T-helper 2 cell (primary cell): ENCODE measurements at places on chromosomes 2 and 18.

DNA sequence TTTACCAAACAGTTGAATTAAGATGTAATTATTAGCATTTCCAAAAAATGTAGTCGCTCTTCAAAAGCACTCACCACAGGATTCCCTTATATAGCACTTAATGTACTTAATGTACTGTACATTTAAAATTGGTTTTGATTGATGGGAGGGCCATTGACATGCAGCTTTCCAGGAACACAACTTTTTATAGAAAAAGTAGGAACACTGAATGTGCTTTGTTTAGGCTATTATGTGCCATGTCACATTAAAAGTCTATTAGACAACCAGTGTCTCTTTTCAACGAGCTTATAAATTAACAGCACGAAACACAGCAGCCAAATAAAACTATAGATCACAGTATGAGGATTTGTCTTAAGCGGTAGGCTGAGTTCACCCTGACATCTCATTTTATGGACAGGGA lies 301.1 kb downstream of the PRKCE start:
- no peak for DNase-seq

DNA sequence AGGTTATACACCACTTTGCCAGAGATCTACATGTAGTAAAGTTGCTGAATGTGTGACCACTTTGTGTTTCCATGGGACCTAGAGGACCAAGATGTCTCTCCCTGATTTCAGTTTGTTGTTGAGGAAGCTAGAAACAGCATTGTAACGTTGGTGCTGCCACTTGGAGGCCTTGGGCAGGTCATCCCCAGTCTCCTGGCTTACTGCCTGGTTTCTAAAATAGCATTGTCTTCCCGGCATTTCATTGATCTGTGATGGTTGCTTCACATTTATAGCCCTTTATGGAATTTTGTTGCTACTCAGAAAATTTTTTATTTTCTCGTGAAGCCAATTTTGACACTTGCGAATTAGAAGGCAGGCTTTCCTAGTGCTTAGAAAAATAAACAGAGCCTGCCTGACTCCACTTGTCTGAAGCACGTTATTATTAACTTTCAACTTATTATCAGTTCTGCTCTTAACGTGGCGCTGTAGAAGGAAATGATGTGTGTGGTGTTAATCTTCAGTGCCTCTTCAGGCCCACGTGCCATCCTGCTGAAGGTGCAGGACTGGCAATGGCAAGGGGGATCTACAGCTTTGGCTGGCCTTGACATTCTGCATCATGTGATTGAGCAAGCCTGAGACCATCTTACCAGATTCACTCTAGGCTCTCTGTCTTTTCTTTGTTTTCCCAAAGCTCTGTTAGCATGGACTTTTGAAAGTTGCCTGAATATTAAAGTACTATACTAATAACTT lies 59.9 kb downstream of the INPP4A start:
- no peak for DNase-seq

DNA sequence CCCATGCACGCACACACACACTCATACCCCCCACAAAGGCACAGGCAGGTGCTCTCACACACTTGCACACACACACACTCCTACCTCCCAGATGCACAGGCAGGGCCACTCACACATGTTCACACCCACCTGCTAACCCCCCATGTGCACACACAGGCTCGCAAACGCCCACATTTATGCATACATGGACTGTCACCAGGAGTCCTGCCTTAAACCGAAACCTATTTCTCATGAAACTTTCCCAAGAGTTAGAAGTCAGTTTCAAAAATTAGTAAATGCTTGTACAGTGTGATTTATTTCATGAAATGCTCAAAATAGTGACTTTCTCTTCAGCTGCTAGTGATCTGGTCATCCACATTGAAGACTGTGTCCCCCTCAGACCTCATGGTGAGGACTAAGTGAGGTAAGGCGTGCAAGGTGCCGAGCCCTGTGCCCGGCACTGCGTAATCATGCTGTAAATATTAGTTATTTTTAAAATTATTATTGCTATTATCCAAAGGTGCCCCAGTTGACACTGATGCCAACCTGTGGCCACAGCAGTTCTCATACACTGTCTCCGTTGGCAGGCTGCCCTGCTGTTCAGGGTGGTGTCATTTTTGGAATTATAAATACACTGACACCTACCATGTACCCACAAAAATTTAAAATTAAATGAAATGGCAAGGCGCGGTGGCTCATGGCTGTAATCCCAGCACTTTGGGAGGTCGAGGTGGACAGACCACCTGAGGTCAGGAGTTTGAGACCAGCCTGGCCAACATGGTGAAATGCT lies 12.4 kb downstream of the CNNM4 start:
- DNase-seq: no peak

DNA sequence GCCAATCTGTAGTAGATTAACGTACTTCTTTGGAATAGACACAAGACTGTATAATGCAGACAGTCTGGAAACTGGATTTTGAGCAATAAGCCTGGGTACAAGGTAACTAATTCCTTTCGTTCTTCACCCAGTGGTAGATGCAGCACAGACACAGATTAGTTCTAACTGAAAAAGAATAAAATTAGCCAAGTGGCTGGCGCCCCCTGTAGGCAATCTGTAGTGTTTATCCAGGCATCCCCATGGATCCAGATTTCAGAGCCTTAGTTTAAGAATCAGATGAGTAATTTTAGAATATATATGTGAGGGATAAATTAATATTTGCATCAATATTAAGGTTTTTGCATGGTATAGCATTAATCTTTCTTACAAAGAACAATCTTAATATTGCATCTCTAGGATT lies 563.9 kb downstream of the DCC start:
- DNase-seq: no peak

DNA sequence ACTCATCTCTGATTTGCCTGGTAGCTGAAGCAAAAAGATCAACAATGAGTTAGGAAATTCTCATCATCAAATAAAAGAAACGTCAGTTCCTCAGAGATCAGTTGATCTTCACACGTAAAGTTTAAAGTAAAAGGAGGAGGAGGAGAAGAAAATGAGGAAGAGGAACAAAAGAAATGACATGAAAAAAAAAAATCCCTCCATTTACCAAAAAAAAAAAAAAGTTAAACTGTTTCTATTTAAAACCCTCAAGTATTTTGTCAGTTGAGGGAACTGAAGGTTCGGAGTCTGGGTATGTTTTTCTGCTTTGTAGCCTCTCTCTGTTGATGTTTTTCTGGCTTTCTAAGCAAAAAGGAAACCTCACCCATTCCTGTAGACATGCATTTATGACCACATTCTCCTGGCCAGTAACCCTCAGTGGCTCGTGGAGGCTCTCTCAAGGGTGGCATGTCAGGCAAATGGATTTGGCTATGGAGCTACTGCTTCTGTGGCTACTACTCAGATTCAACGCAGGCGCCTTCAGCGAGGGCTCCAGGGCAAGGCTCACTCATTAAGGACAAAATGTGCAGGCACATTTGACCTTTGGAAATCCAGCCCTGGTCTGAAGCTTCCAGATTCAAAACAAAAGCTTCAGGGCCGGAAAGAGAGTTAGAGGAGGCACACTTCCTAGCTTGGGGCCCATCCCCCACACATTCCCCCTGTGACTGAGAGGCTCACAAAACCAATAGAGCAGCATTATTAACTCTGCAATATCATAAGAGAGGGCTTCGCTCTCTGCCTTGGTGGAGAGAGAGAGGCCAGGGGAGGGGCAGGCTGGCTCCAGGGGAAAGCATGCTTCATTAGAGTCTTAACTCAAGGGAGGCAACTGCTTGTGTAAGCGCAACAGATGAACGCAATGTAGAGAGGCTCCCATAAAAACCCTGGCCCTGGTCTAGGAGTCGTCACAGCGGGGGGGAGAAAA lies 22.3 kb downstream of the KLF7 start:
- DNase-seq: peak; percentile 92

GRCh38 chr2:241777686-241778627 lies 1.3 kb downstream of the GAL3ST2 start:
- DNase-seq: no peak
